ENCODE measurements at places on chromosomes 4 and X. TPM values are rescaled to one million over a fixed set of nuclear protein-coding genes. Genes with fewer than 3 reads are reported as not detected.

The C4orf50 gene
- not detected for total RNA-seq

- no peak overlapping the region for H3K27ac ChIP-seq
- H3K4me3 ChIP-seq: no peak overlapping the region
- no peaks in the 10 kb centered on the region for H3K27me3 ChIP-seq
- no peaks in the 10 kb centered on the region for H3K4me1 ChIP-seq
- H3K36me3 ChIP-seq: no peaks in the 10 kb centered on the region
Measured at GRCh38 chrX:20060961-20061748, 55.6 kb downstream of the MAP7D2 start.

DNA sequence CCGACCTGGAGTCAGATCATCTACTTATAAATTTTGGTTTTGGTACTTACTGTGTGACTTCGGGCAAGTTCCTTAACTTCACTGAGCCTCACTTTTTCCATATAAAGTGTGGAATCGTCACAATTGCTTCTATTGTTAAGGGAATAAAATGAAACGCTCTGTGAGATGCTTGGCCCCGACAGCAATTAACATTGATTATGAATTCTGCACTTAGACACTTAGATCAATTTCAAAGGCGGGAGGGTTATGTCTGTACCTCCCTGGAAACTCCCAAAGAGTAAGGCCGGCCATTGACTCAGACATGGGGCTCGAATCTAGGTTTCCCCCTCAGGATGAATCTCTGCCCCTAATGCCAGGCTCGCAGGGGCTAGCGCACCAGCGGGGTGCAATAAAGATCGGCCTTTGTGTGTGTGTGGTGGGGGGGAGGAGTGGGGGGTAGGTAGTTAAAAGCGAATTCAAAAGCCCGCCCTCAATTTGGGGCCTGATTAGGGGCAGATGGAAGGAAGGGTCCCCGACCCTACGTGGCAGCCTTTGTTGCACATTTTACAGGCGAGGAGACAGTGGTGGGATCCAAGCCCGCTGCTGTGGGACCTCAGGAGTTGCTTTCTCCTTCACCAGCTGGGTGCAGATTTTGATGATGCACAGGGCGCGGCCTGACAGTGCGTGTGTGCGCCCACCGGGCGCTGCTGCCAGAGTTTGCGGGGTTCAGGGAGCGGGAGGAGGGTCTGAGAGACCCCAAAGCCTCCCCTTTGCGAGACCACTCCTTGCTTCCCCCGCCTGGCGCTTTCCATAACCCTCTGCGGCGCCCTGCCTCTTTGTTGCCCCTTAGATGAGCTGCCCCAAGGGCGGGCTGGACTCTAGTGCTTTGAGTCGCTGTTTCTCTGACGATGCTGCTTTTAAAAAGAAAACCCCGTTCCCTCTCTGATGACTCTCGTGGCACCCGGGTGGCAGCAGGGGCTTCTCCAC, 9.6 kb downstream of the MSX1 start:
- DNase-seq: no peak
- no peak overlapping the region for H3K27ac ChIP-seq
- H3K4me3 ChIP-seq: no peak overlapping the region
- peaks cover 4% of the 10 kb centered on the region for H3K27me3 ChIP-seq
- no peaks in the 10 kb centered on the region for H3K36me3 ChIP-seq
- peaks cover 5% of the 10 kb centered on the region for H3K4me1 ChIP-seq

GRCh38 chr4:105956569-105956968, 61.3 kb downstream of the NPNT start:
- no peak overlapping the region for H3K27ac ChIP-seq
- H3K36me3 ChIP-seq: no peaks in the 10 kb centered on the region
- H3K4me1 ChIP-seq: no peaks in the 10 kb centered on the region

GRCh38 chr4:123777373-123777772, 380.8 kb downstream of the SPRY1 start:
- H3K36me3 ChIP-seq: no peaks in the 10 kb centered on the region
- H3K4me3 ChIP-seq: no peak overlapping the region
- no peak overlapping the region for H3K27ac ChIP-seq
- no peaks in the 10 kb centered on the region for H3K27me3 ChIP-seq
- peaks cover 5% of the 10 kb centered on the region for H3K4me1 ChIP-seq

DNA sequence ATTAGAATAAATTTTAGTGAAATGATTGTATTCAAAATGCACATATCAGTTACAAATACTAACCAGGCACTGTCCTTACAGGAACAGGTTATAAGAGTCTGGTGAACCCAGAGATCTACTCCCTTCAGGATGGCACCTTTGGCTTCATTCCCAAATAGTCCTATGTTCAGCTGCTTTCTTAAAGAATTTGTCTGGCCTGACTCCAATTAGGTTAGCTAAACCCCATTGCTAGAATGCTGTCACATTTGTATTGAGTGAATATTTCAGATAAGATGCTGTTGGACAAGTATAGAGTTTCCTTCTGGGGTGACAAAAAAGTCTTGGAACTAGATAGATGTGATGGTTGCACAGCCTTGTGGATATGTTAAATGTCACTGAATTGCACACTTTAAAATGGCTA, 69.4 kb downstream of the EFHC2 start:
- no peak for DNase-seq
- H3K27me3 ChIP-seq: peaks cover 6% of the 10 kb centered on the region
- H3K36me3 ChIP-seq: no peaks in the 10 kb centered on the region
- no peak overlapping the region for H3K27ac ChIP-seq
- no peaks in the 10 kb centered on the region for H3K4me1 ChIP-seq

The RHOXF2 gene
- not detected for total RNA-seq

The RPL39 gene
- 1,581 TPM for total RNA-seq

DNA sequence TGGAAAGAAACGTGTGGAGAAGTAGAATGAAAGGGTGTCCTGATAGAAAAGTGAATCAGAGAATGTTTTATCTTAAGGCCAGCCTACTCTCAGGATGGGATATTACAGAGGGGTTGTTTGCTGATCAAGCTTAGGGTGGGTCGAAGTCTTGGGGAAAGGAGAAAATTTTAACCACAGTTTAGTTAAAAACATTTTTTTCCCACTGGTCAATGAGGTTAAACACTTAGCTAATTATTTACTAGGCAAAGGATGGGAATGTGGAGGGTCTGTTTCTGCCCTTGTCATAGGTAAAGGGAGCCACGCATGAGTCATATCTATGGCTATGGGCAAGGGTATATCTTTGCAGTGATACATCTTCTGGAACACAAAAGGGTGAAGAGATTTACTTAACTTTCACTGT, 16.1 kb upstream of the SULT1E1 start:
- no peak overlapping the region for H3K27ac ChIP-seq
- no peaks in the 10 kb centered on the region for H3K27me3 ChIP-seq
- H3K4me1 ChIP-seq: no peaks in the 10 kb centered on the region
- no peak for DNase-seq
- H3K36me3 ChIP-seq: no peaks in the 10 kb centered on the region
- no peak overlapping the region for H3K4me3 ChIP-seq

The CT45A10 gene
- not detected for total RNA-seq

DNA sequence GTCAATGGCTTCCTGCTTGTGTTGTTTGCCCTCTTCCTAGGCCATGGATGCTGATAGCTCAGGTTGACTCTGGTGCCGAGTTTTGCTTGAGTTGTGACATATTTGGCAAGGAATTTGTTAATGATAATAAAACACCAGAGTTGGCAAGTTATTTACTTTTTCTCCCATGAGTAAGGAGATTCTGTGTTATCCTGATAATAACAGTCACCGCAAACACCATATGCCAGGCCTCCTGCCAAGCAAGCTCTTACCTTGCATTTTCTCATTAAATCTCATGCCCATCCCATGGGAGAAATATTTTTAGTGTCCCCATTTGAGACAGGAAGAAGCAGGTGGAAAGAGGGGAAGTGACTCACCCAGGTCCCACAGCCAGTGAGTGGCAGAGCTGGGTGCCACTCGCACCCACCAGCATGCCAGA, 67.4 kb upstream of the CLCN4 start:
- H3K36me3 ChIP-seq: peaks cover 22% of the 10 kb centered on the region
- H3K27ac ChIP-seq: no peak overlapping the region
- H3K27me3 ChIP-seq: peaks cover 3% of the 10 kb centered on the region
- H3K4me3 ChIP-seq: no peak overlapping the region
- no peaks in the 10 kb centered on the region for H3K4me1 ChIP-seq
- no peak for DNase-seq

The UBE2D3 gene
- total RNA-seq: 367 TPM

DNA sequence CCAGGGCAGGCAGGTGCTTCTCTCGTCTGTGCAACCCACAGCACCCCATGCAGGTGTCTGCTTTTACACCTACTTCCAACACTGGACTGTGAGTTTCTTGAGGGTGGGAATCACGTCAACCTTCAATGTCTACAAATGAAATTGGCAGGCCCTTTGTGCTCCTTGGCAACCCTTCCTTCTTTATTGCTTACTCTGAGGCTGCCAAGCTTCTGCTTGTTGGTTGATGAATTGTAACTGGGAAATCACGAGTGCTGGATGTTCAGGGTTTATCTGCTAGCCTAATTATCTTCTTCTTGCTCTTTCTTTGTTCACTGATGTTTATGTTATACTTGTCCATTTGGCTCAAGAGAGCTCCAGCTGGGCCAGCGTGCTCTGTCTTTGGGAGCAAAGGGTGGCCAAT, 2.5 kb upstream of the DGAT2L6 start:
- peaks cover 3% of the 10 kb centered on the region for H3K27me3 ChIP-seq
- no peak for DNase-seq
- H3K36me3 ChIP-seq: no peaks in the 10 kb centered on the region

GRCh38 chr4:40211224-40212185, 14.7 kb downstream of the RHOH start:
- DNase-seq: no peak
- H3K27ac ChIP-seq: no peak overlapping the region
- no peaks in the 10 kb centered on the region for H3K27me3 ChIP-seq

GRCh38 chrX:8139716-8140115, 31.4 kb downstream of the VCX2 start:
- H3K27ac ChIP-seq: no peak overlapping the region
- no peak for DNase-seq
- H3K4me3 ChIP-seq: no peak overlapping the region
- H3K36me3 ChIP-seq: no peaks in the 10 kb centered on the region

DNA sequence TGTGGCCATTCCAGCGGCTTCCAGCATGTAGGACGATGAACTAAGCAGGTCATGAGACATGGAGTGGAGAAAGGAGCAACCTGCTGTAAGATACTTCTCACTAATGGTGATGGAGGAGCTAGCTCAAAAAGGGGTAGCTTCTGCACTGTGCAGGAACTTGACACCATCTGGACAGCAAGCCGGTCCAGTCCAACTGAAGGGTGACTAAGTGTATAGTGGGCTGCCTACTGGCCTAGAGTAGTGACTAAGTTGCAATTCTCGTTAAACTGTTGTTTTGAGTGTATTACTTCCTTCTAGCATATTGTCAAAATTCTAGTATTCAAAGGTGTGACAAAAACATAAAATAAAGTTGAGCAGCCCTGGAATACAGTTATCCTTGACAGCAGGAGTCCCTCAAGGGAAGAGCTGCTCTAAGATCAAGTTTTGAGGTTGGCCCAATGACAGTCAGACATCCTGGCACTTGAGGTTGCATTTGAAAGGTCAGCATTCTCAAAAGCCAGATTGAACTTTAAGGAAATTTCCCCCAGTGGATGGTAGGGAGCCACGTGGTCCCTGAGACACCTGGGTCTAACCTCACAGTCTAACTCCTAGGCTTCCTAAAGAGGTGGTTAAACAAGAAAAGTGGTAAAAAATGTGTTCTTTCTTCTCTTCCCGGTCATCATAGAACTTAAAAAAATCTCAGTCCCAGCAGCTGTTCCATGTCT, 8.0 kb downstream of the CETN2 start:
- H3K4me1 ChIP-seq: no peaks in the 10 kb centered on the region
- no peaks in the 10 kb centered on the region for H3K36me3 ChIP-seq
- H3K4me3 ChIP-seq: no peak overlapping the region
- H3K27ac ChIP-seq: no peak overlapping the region
- peaks cover 19% of the 10 kb centered on the region for H3K27me3 ChIP-seq
- DNase-seq: no peak

DNA sequence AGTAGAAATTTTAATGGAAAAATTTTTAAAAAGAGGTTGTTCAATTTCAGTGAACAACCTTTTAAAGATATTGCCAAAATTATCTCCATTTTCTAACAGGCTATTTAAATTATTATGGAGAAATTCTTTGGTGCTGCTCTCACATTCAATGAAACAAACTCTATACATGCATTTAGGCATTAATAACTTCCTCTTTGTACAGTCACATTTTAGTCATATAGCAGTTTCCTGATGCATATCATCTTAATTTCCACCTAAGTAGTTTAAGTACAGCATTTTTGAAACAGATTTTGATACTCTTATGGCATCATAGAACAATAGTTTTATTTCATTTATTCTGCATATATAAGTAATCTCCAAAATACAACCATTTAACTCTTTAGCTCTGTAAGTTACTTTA, 500.1 kb downstream of the STPG2 start:
- H3K36me3 ChIP-seq: no peaks in the 10 kb centered on the region
- H3K27me3 ChIP-seq: no peaks in the 10 kb centered on the region
- H3K4me1 ChIP-seq: peaks cover 6% of the 10 kb centered on the region
- no peak overlapping the region for H3K27ac ChIP-seq
- H3K4me3 ChIP-seq: no peak overlapping the region

DNA sequence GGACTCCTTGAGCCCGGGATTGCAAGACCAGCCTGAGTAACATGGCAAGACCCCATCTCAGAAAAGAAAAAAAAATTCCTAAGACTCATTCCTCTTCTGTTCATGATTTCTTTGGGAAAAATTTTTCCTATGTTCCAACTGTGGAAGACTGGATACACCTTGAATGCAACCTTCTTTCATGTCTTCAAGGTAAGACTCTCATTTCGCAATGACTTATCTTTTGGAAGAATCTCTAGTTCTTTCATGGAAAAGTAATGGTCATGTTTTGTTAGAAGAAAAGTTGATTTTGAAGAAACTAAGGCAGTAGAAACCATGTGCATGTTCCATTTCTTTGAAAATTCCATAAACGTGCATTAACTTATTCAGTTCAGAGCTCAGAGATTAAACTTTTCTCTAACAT, 26.0 kb upstream of the BBS12 start:
- no peaks in the 10 kb centered on the region for H3K36me3 ChIP-seq
- no peak overlapping the region for H3K27ac ChIP-seq
- no peaks in the 10 kb centered on the region for H3K27me3 ChIP-seq
- H3K4me3 ChIP-seq: no peak overlapping the region
- DNase-seq: no peak
- no peaks in the 10 kb centered on the region for H3K4me1 ChIP-seq

GRCh38 chr4:80295336-80295735, 28.9 kb downstream of the FGF5 start:
- no peak overlapping the region for H3K27ac ChIP-seq
- H3K36me3 ChIP-seq: no peaks in the 10 kb centered on the region
- no peak for DNase-seq
- no peaks in the 10 kb centered on the region for H3K4me1 ChIP-seq
- no peak overlapping the region for H3K4me3 ChIP-seq
